ENCODE measurements at places on chromosomes 7 and 10. TPM values are rescaled to one million over a fixed set of nuclear protein-coding genes. Genes with fewer than 3 reads are reported as not detected.

Gene GOLGA7B
- 3.5 TPM for total RNA-seq

Gene SHH
- 3.2 TPM for total RNA-seq

Gene RTKN2
- total RNA-seq: 6.5 TPM

Gene HYCC1
- 50.2 TPM for total RNA-seq

Gene IDI2
- total RNA-seq: not detected

Gene MRPL43
- total RNA-seq: 32.3 TPM

Gene COBL
- total RNA-seq: 11.9 TPM

Gene SYCE1
- not detected for total RNA-seq

Gene SLC25A40
- 19.7 TPM for total RNA-seq

- no peak for DNase-seq
Measured at GRCh38 chr10:120479506-120479905, 22.5 kb downstream of the PLPP4 start.

DNA sequence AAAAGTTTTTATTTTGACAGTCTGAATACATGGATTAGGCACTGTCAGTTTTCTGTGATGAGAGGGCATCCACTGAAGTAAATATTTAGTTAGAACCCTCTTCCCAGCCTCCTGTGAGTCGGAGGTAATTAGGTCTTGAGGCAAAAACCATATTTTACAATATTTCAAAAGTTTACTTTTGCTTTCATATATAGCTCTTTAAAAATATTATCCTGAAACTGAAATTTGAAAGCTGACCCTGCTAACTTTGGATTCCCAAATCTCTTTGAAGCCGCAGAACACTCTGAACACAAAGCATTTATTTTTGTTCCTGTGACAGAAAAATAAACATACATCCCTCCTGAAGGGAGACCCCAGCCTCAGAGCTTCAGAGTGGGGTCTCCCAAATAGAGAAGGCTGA lies 317.4 kb downstream of the KIF20B start:
- no peak for DNase-seq

DNA sequence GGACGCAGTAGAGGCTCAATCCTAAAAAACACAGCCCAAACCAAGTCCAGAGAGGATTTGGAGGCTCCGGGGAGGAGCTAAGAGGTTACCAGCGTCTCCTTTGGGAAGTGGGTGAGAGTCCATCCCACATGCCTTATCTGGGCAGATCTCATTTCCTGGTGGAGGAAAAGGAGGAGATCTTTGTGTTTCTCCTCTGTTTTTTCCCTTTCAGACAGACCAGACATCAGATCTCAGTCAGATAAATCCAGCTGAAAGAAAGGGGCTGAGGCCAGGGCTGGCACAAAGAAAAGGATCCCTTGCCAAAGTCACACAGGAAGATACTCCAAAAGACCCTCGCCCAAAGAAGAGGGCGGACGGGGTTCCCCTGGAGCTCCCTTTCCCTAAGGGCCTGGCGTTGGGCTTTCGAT lies 58.3 kb upstream of the COMTD1 start:
- no peak for DNase-seq

DNA sequence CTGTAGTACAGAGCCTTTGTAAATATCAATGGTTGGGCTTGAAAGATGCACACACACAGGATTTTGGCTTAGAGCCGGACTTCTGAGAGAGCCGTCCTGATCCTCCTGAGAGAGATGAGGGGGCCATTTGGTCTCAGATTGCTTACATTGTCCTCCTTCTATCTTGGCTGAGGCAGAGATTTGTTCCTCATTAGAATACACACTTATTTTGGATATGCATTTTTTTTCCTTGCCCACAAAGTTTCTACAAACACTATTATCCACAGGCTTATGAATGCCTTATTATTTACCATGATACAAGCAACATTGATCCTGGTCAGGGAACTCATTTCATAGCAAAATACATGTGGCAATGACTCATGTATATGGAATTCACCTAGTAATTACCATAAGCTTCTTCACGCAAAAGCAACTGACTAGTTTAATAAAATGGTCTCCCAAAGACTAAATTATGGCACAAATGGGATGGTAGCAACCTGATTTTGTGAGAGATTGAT lies 175.3 kb downstream of the MDFIC start:
- DNase-seq: no peak

- DNase-seq: no peak
Measured at GRCh38 chr10:16816171-16816570, 1.1 kb downstream of the RSU1 start.

DNA sequence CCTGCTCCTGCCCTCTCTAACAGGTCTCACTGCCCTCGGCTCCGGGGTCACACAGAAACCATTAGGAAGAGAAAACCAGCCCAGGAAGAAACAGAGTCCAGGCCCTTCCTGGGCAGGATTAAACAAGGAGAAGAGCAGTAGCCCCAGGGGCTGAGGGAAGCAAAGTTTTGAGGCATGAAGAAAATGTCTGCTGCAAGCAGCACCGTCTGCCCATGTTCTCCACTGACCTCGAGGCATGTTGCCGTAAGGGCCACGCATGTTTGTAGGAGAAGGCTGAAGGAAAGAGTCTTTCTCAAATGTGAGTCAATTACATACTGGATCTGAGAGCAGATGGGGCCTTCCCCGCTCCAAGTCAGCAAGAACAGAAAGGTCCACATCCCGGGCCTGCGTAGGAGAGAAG lies 4.2 kb downstream of the ZNF746 start:
- DNase-seq: no peak

- no peak for DNase-seq
Measured at GRCh38 chr10:128116851-128117615, 9.2 kb downstream of the MKI67 start.

DNA sequence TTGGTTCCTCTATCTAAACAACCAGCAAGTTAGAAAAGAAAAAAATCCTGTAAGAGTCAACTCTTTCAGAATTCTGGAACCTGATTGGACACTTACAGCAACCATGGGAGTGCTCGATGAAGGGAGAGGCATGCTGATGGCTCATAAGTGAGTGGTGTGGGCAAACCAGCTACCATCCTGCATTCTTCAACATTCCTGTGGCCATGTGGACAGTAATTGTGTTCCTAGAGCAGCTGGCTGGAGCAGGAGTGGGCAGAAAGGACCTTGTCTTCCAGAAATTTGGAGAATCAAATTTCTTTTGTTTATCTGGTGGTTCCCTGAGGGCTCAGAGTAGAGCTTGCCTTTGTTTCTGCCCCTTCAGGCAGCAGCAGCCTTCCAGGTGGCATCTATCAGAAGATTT lies 22.5 kb upstream of the MYL7 start:
- no peak for DNase-seq

- DNase-seq: peak; percentile 86
Measured at GRCh38 chr10:13990392-13990805, 340.3 kb downstream of the FRMD4A start.

DNA sequence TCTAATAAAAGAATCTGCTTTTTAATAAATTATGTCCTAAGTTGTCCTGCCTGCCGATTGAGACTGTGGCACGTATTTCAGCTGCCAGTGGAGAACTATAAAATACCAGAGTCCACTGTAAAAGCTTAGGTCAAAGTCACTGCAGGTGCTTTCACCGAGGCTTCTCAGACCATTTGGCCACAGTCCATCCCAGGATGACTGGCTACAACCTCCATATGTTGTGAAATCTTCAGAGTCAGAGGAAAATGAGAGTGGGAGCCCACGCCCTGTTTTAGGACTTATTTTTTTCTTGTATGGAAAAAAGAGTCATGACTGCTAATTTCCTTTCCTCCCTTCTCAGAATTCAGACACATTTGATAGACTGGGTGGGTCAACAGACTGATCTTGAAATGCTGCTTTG lies 182.9 kb downstream of the ANK3 start:
- no peak for DNase-seq

DNA sequence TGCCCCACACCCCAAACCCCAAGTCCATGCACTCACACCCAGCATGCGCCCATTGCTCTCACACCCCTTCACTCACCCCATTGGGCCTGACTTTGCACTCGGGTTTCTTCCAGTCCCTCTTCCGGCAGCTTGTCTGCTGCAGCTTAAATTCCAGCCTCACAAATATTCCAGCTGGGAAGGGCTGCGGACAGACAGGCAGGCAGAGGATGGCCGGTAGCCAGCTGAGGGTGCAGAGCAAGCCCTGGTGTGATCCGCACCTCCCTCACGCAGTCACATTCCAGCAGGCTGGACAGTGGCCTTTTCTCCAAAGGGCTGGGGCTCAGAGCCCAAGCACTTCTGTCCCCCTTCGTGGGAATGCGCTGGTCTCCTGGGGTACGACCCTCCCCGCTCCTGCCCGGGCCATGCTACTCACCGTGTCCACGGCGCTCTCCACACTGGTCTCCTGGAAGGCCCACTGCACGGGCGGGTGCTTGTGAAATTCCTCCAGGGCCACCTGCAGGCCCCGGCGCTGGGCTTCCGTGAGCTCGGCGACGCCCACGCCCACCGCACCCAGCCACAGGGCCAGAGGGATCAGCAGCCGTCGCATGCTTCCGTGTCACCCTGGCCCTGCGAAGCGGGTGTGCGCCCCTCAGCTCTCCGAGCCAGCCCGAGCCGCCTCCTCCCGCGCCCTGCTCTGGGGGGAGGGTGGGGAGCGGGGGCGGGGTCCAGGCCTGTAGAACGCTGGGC lies 1.2 kb downstream of the RARRES2 start:
- DNase-seq: no peak

DNA sequence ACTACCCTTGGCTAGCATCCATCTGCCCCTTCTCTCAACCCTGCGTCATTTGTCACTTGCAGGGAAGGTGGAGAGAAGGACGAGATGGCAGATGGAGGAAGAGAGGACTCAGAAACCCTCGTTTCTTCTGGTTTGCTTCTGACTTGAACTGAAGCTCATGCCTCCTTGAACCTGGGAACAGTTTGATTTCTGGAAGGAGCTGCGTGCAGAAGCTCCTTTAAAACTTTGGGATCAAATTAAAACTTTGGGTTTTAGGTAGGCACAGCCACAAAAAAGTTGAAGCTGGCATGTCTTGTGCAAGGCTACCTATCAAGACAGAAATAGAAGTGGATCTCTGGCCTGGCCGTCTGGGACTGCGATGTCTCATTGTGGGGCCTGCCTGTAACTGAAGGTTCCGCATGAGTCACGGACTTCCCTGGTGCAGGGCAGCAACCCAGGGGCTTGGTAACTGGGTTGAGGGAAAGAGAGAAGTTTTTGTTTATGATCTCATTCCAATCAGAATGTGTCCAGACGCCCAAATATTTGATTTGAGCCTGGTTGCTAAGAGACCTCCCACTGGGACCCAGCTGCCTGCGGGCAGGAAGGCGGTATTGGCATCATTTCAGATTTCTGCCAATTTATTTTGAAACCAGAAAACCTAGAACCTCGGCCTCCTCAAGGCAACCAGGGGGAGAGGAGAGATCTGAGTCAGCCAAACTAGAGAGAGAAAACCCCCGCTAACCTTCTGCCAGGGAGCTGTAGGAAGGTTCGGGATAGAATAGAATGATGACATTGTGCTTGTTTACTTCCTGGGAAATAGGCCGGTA lies 15.8 kb upstream of the CAMK1D start:
- peak; percentile 50 for DNase-seq

- DNase-seq: peak; percentile 57
Measured at GRCh38 chr10:104255311-104255981, 754 bp downstream of the GSTO1 start.

GRCh38 chr7:1694611-1695511 lies 24.8 kb downstream of the ELFN1 start:
- no peak for DNase-seq

GRCh38 chr7:70830426-70830825 lies 301.5 kb upstream of the GALNT17 start:
- no peak for DNase-seq

DNA sequence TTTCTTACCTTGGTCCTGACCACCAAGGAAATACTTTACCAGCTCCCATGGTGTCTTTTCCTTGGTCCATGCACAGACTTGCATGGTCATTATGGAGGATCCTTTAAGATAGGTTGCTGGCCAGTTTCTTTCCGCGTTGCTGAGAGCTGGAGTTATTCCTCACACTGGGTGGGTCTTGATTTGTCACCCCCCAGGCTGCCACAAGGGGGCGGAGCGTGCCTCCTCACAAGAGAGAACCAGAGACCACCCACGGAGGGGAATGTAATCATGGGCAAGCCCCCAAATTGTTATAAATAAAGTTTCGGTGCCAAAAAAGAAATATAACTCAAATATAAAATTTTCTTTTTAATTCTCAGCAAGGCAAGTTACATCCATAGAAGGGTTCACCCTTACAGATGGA lies 10.5 kb upstream of the TRIM24 start:
- no peak for DNase-seq

DNA sequence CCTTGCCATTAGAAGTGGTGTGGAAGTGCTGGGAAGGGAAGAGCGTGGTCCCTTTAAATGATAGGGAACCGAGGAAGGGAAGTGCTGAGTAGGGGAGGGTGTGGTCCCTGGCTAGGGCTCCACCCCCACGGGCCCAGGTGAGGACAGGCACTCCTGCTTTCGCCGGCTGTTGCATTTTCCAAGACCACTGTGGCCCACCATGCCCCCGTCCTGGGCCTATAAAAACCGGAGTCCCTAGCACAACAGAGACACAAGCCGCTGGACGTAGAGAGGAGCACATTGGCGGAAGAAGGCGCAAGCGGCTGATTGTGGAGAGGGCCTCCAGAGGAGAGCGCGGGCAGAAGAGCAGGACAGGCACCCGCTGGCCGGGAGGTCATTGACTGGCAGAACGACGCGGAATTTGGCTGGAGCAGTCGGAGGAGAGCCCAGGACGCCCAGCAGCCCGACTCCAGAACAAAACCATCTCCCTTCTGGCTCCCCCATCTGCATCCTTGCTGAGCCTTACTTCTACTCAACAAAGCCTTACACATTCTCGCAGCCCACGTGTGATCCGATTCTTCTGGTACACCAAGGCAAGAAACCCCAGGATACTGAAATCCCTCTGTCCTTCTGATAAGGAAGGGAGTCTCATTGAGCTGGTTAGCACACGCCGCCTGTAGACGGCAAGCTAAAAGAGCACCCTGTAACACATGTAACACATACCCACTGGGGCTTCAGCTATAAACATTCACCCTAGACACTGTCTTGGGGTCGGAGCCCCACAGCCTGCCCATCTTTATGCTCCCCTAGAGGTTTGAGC lies 146.2 kb upstream of the LYZL1 start:
- DNase-seq: no peak

GRCh38 chr7:108078211-108078673 lies 51.9 kb downstream of the LAMB4 start:
- DNase-seq: peak; percentile 44

DNA sequence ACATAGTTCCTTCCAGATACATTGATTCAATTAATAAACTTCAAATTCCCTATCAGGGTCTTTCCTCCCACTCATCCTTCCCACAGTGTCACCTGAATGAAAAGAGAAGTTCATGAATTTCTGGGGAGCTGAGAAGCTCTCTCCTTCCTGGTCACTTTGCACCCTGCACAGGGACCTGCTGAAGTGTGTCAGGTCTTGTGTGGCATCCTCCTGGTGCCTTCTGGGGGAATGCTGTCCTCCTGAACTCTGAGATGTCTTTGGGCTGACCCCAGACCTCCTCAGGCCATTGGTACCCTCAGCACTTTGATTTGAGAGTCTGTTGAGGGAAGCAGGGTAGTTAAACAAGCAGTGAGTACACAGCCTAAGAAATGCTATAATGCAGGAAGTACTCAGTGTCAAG lies 39.5 kb upstream of the ITGA8 start:
- no peak for DNase-seq

DNA sequence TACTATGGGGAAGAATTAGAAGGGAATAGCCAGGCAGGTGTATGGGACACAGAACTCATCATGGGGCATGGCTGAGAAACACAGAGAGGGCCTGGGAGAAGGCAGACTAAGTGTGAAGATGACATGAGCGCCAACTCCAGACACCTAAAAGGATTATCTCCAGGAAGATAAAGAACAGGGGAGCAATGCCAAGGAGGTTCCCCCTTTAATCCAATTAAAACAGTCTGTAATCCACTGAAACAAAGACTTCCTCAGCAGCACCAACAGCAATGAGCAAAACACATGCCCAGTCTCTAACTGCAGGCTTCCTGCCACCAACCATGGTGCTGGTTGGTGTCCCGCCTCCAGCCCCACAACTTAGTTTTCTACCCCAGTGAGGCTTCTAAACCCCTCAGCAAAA lies 108.9 kb downstream of the GRID1 start:
- DNase-seq: no peak

All from skin of body (tissue), 3 donors.